ENCODE measurements at places on chromosomes 16 and 17.

DNA sequence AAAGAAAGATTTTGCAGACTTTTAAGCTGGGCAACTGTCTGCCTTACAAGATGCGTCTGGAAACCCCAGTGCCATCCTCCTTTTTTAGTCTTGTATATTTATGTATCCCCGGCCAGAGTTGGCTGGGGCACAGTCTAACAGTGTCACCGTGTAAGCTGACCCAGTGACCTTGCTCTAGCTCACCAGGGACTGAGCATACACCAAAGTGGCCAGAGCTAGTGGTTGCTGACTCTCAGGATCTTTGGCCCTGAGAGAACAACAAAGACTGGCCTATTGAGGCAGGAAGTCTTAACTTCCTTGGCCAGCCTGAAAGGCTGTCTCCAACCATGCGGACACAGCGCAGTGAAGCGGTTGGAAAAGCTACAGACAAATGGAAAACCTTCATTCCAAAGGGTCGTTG, 745.2 kb downstream of the WWOX start:
- DNase-seq = no peak

GRCh38 chr16:11583166-11583565, 3.6 kb downstream of the LITAF start:
- DNase-seq = no peak

- DNase-seq = no peak
Measured at GRCh38 chr17:47465165-47465564, 65.7 kb upstream of the NPEPPS start.

- no peak for DNase-seq
Measured at GRCh38 chr16:85362443-85362842, 250.2 kb upstream of the CIBAR2 start.
